ENCODE measurements at places on chromosomes 7 and 10.

- no peak for DNase-seq
Observed at GRCh38 chr7:128849804-128850490, 12.7 kb upstream of the ATP6V1F start.

DNA sequence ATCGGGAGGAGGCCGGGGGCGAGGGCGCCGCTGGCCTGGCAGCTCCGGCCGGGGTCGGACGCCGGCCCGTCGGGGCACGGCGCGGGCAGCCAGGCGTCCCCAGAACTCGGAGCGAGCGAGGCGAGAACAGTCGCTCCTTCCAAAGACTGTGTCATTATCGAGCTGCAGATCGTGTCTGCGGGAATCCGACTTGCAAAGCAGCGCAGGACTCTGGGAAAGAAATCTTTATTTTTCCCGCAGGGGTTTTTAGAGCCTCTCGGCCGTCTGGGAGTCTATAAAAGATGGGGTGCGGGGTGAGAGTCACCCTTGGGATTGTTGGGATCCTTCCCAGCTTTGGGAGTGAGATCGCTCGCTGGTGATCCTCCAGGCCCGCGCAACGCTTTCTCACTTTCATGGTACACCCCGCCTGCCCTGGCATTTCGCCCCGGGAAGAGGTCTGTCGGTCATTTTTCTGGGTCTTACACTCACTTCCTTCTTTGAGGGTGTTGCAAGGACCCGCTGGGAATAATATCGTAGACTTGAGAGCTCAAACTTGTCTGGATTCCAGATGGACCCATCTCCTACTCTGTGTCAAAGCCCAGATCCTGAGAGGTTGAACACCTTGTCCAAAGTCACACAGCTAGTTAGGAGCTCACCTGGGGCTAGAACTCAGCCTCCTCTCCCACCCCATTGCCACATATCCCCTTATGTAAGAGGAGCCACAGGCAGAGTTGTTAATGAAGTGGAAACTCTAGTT is 1.0 kb downstream of the UBTD1 start:
- no peak for DNase-seq

- no peak for DNase-seq
Observed at GRCh38 chr7:148915211-148915610, 31.1 kb upstream of the EZH2 start.

DNA sequence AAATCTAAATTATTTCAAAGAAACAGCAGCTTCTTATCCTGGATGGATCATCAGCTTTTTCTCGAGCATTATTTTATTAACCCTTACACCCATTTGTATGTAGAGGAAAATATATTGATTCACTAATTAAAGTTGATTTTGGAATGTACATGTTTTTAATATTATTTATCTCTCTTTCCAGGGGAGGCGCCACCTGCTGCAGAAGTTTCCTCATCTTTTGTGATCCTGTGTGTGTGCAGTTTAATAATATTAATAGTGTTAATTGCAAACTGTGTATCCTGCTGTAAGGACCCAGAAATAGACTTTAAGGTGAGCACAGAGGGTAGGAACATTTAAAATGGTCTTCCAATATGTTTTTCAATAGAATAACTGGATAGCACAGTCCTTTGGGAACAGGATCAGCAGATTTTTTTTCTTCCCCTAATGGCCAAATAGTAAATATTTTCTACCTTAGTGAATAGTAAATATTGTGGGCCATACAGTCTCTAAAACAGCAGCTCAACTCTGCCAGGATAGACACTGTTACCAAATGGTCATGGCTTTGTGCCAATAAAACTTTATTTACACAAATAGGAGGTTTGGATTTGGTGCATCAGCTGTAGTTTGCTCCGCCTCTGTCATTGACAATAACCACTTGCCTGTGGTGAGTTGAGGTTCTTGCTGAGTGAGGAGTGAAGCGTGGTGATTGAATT is 30.6 kb downstream of the LMTK2 start:
- DNase-seq = no peak

GRCh38 chr10:50384898-50385297 is 133.6 kb upstream of the ASAH2 start:
- no peak for DNase-seq

DNA sequence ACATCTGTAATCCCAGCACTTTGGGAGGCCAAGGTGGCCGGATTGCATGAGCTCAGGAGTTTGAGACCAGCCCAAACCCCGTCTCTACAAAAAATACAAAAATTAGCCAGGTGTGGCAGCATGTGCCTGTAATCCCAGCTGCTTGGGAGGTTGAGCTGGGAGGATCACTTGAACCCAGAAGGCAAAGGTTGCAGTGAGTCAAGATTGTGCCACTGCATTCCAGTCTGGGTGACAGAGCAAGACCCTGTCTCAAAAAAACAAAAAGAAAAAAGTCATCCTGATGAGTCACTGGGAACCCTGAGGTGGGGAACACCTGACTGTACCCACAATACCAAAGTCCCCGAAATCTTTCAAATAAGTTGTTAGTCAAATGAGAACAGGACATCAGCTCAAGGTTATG is 80.0 kb downstream of the NEBL start:
- no peak for DNase-seq

DNA sequence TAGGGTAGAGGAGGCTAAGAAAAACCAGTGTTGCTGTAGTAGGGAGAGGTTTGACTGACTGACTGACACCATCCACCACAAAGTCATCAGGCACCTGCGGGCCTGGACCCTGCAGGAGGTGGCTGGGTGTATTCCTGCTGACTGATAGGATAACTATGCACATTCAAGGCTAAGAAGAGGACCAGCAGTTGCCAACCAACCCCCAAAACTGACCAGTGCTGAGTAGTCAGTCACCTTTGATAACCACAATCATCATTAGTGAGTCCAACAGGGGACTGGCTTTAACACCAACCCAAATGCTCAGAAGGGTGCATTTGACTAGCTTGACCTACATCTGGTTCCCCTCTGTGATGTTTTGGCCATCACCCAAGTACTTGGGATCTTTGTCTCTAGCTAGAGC is 30.5 kb downstream of the PLXNA4 start:
- no peak for DNase-seq

DNA sequence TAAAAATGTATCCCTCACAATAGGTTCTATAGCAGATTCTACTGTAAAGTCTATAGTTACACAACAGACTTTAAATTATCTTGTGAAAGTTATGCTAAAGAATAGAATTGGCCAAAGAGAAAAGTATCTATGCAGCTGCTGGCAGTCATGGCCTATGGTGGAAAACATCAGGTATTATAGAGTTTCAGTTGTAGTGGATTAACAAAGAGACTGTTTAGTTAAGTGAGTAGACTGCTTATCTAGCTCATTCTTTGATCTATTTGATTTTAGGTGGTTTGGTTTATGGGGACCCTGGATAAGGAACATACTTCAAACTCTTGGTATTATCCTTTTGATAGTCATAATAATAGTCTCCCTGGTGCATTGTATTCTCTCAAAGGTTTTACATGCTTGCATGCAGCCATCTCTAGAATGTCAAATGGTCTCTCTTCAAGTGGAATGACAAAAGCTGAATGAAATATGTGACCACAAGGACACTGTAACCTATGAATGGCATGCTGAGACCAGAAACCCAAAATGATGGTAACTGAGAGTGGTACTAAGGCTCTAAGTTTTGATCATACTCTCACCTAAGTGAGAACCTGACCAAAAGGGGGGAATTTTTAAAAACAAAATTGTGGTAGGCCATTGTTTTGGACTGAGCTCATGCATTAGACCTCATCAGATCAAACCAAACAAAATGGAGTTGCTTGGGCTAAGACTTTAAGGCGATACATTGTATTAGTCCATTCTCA is 54.9 kb upstream of the NAMPT start:
- no peak for DNase-seq

- peak; percentile 26 for DNase-seq
Observed at GRCh38 chr10:133378251-133379096, 588 bp upstream of the PAOX start.

DNA sequence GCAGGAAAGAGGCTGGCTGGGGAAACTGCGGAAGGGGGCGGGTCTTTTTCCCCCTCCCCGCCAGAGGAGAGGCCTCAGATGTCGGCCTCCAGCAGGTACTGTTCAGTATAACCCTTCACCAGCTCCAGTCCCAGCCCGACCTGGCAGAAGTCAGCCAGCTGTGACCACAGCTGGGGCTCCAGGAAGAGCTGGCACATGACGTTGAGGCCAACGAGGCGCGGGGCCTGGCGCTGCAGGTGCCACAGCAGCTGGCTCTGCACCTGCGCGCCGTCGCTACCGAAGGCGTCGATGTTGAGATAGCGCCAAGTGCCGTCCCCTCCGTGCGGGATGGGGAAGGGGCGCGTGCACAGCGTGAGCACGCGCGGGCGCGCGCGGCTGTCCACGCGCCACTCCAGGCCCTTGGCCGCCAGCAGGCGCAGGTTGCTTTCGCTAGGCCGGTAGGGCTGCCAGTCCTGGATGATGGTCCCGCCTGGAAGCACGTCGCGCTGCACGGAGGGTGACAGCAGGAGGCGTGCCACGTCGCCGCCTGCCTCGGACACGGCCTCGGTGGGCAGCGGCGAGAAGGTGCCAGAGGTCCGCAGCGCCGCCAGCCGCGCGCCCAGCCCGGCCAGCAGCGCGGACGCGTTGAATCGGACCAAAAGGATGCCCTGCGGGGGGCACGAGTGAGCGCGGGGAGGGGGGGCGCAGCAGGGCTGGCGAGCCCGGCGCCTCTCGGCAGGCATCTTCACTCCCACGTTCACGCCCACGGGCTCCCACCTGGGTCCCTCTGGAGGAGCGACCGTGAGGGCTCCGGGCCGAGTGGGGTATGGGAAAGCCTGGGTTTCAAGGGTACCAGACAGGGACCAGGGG is 6.9 kb upstream of the VGF start:
- DNase-seq = no peak

- no peak for DNase-seq
Observed at GRCh38 chr10:86773498-86773897, 17.1 kb downstream of the BMPR1A start.

- DNase-seq = no peak
Observed at GRCh38 chr7:2012044-2012900, 220.5 kb downstream of the MAD1L1 start.

DNA sequence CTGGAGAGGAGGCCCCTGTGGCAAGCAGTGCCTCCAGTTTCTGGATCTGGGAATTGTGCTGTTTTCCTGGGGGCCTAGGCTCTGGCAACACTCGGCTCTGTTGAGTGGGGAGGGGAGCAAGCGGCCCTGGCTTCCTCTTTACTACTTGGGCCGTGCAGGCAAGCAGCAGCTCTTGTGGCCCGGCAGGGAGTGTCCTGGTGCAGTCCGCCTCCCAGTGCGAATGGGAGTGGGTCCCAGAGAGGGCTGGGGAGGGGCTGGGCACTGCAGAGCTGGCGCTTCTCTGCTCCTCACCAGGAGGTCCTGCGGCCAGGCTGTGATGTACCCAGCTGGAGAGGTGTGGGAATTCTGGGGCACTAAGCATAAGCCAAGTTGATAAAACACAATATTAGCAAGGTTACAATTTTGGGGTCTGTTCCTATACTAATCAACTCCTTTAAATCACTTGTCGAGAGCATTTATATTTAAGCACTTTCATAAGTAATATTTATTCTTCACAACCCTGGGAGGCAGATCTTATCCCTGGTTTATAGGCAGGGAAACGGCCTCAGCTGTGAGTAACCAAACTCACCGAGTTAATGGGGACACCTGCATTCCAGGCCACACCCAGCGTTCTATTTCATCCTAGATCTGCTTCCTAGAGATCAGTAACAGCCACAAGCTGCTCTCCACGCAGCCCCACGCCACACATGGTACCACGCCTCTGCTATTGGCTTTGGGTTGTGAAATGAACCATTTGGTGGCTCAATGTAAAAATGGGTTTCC is 183.4 kb upstream of the PLXNA4 start:
- DNase-seq = no peak

DNA sequence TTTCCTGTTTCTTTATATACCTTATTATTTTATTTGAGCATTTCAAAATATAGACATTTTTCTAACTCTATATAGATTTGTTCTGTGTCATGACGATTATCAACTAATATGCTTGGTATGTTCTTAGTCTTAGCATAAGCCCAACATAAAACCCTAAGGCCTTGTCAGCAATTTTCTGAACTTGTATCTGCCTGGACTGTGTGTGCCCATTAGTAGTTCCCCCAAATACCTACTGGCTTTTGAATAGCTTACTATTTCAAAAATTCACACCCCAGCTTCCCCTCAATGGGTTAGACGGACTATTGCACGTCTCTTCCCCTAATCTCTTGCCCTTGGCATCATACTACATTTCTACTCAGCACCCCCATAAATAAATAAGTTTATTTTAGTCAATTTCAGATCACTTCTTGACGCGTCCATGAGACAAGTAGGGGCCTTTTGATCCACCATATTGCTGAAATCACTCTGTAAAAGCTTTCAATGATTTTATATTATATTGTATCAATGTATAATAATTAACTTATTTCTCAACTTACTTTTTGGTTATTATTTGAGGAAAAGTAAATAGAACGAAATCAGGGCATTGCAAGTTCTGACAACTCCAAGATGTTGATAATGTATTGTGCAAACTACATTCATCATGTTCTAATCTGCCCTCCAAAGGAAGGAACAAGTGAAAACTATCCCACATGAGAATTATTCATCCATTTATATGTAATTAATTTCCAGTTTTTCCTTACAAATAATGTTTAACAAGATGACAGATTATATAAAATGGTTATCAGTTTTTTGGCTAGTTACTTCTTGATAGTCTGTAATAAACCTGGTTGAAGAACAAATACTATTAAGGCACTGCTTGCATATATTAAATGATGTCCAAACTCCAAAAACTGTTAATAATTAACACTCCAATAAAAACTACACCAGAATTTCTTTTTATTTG is 1.1 kb upstream of the AKR1C3 start:
- DNase-seq = no peak

GRCh38 chr7:134554417-134554966 is 5.6 kb downstream of the AKR1B15 start:
- DNase-seq = no peak

DNA sequence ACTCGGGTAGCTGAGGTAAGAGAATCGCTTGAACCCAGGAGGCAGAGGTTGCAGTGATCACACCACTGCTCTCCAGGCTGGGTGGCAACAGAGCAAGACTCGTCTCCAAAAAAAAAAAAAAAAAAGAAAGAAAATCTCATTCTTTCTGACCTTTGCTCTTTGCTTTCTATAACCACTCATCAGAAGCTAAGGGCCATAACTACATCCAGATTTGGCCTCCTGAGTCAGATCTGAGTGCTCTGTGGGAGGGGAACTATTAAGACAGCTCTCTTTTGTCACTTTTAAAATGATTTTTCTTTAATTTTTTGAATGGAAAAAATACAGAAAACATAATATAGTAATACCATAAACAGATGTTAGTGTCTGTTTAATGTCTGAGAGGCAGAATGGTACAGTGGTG is 210.1 kb downstream of the KIAA1217 start:
- no peak for DNase-seq

- no peak for DNase-seq
Observed at GRCh38 chr7:24921362-24921679, 58.7 kb downstream of the OSBPL3 start.

DNA sequence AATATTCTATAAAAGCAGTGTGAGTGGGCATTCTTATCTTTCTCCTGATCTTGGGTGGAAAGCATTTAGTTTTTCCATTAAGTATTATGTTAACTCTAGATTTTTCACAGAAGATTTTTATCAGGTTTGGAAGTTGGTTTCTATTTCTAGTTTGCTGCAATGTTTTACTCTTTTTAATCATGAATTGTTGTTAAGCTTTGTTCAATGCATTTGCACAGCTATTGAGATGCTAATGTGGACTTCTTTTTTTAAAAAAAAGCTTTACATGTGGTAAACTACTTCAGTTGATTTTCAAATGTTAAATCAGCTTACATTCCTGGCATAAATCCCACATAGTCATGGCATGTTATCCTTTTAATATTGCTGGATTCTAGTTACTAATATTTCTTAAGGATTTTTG is 363.6 kb upstream of the NRP1 start:
- no peak for DNase-seq
